ENCODE measurements at places on chromosomes 6 and 20. TPM values are rescaled to one million over a fixed set of nuclear protein-coding genes. Genes with fewer than 3 reads are reported as not detected.

GRCh38 chr20:47125758-47126591 lies 230.5 kb downstream of the ZMYND8 start:
- no peak for DNase-seq

DNA sequence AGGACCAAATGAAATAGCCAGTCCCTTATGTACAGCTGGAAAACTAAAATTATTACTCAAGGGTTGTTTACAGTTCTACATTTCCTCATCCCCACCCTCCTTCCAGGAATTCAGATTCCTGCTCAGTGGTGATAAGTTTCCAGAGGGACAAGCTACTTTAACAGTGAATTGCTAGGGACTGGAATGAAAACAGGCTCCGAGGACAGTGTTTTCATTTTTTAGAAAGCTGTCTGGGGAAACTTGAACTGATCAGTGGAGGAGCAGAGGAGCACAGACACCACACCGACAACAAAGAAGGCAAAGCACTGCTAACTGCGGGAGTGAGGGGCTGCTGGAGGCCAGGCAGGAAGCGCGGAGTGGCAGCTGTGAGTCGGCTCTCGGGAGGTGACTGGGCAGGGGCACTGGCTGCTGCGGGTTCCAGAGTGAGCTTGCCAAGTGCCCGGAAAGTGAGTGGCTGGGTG lies 322.2 kb downstream of the ESR1 start:
- DNase-seq: no peak

- DNase-seq: no peak
Observed at GRCh38 chr20:21182832-21183563, 57.1 kb downstream of the KIZ start.

The FERMT1 gene
- total RNA-seq: 9.8 TPM

The CDSN gene
- 1.5 TPM for total RNA-seq

DNA sequence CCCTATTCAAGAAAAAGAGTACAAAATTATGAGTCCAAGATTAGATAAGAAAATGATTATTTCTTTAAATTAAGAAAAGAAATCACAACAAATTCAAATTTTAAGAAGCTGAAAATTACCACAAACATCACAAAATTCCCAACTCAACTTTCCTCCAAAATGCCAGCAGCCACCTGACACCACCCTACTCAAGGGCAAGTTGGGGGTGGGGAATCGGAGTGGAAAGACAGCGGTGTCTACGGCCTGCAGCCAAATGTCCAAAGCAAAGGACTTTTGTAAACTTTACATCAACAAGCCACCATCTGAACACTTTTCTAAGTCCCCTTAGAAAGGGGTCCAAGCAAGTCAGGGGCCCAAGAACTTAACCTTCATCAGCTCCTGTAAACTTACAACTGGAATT lies 1.6 kb upstream of the EYA2 start:
- DNase-seq: peak; percentile 61

The SNX3 gene
- 123 TPM for total RNA-seq

DNA sequence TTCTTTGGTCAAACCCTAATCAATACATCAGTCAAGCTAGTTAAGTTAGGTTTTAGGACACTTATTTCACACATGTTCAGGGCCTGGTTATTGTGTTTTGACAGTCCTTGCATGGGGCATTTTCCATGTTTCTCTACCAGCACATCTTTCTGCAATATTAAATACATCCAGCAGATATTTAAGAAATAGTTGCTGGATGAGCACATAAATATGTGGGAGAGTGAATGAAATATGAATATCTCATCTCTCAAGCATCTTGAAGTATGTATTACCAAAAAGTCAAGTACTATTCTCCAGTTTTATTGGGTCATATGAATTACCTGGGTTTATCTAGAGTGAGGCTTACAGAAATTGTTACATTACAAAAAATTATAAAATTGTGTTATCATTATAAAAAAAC lies 621.9 kb upstream of the GJE1 start:
- DNase-seq: no peak

DNA sequence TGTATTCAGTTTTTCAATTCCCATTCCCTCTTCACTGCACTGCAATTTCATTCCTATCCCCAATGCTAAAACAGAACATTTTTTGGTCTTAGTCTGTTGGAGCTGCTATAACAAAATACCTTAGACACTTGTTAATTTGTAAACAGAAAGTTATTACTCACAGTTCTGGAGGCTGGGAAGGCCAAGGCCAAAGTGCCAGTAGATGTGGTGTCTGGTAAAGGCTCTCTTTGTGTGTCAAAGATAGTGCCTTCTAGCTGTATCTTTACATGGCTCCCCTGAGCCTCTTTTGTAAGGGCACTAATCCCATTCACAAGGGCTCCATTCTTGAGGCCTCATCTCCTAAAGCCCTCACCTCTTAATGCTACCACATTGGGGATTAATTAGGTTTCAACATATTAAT lies 40.0 kb downstream of the PHIP start:
- no peak for DNase-seq

DNA sequence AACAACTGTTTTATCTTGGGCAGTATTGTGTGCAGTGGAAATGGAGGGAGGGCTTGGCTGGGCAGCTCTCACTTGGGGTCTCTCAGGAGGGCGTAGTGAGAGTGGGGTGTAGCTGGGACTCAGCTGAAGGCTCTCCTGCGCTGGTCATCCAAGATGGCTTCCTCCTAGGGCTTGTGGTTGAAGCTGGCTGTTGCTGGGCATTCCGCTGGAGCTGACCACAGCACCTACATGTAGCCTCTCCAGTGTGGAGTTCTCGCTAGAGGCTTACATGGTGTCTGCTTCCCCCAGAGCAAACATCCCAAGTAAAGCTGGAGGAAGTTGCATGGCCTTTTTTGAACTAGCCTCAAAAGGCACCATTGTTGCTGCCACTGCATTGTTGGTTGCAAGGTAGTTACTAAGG lies 344.1 kb upstream of the MARCKS start:
- DNase-seq: no peak

DNA sequence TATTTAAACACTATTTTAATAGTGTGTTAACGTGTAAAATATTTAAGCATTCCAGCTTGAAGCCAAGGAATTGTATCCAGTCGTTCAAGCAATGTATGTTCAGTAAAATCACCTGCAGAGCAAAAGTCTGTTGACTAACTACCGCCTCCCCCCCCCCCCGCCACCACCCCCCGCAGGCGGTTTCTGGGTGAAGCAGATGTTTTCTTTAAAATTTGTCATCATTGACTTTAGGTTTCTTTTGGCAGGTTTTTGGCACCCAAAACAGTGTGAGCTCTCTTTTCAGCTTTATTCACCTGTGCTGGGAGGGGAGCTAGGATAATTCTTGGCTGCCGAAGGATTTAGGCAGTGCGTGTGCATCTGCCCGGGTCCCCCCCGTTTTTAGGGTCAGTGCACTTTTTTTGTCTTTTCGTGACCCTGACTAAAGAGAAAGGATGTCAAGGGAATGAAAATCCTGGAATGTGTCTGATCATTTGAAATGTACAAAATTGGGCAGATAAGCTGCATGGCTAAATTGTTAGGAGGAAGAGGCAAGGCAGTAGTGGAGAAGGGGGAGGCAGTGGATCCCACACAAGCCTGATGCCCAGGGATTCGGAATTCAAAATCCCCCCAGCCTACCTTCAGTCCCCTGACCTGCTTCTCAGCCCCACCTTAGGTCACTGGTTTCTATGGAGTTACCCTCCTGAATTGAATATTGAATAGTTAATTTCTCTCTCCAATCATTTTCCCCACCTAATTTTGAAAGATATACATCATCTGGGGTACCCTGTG lies 1.1 kb downstream of the EDN1 start:
- DNase-seq: no peak

DNA sequence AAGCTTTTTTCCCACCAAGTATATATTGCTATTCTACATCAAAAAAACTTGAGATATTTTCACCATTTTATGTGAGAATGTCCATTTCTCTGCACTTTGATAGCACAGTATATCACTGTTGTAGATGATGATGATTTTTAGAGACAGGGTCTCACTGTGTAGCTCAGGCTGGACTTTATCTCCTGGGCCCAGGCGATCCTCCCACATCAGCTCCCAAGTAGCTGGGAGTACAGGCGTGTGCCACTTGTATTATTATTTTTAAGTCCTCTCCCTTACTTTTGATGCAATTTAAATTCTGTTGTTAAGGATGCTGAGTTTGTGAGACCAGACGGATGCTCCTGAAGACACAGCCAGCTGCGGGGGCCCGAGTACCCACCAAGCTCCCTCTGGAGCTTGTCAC lies 326.8 kb downstream of the QKI start:
- DNase-seq: no peak

The KCNS1 gene
- total RNA-seq: not detected

DNA sequence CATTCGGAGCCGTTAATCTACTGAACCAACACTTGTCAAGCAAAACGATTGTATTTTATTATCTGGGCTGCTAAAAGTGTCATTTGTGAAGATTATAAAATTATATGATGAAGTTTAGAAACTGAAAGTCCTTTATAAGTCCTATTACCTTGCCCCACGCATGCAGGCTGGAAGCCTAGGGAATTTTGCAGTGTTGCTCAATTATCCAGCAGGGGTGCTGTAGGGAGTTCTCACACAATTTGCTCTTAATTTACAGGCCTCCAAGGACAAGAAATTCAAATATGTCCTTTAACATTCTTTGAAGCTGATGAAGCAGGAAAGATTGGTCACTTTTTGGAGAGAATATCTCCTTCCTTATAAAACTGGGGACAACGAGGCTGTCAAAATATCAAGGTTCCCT lies 368.9 kb downstream of the LMBRD1 start:
- no peak for DNase-seq

DNA sequence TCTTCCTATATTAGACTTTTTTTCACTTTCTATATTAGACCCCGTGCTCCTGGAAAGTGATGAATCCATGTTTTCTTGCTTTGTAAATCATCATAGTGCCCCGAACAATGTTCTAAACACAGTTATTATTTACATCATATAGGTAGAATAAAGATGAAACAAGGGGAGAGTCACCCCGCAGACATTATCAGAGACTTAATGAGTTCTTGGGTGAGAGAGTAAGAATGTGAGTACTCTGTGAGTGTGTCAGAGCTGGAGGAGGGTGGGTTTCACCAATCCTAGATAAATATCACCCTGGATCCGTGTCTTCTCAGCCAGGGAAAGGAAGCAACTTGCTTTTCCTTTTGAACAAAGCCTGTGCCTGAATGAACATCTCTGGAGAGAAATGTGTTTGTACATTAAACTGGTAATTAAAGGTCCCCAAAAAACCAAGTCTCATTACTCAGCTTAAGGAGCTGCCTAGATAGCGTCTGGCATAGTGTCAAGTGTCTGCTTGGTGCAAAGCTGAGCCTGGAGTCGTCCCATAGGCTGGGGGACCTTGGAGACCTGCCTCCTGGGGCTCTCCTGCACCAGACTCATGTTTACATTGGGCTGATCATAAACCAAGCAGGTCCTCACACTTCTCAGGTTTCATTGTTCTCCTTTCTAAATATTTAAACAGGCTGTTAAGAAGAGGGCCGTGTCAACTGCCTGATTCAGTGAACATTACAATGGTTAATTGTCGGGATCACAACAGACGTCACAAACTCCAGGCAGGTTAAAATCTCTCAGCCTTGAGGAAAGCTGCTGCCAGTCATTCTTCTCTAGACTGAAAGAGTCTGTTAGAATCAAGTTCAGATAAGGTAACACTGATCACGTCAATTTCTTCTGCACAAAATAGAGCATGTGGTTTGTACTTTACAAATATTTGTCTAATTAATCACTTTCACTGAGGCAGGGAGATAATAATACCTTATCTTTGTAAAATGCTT lies 179.7 kb upstream of the MYLIP start:
- DNase-seq: no peak

GRCh38 chr6:157232161-157232895 lies 91.0 kb downstream of the TMEM242 start:
- DNase-seq: no peak

The PRL gene
- total RNA-seq: not detected

The KIAA0408 gene
- 4.7 TPM for total RNA-seq

The CAP2 gene
- 9.6 TPM for total RNA-seq

The JPH2 gene
- total RNA-seq: 13.8 TPM

DNA sequence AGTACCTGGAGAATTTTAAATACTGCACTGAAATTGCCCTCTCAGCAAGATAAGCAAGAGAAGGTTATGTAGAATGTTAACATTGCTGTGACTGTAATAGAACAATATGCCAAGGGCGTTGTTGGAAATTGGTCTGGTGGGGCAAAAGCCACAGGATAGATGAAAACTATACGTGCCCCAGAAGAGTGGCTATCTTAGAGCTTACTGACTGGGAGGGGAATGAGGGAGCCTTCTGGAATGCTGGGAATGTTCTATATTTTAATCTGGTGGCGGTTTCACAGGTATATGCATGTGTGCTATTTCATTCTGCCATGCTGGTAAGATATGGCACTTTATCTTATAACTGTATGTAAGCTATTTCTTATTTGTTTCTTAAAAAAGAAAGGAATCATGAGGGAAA lies 35.2 kb upstream of the YWHAB start:
- DNase-seq: no peak

GRCh38 chr6:41583565-41583964 lies 37.4 kb downstream of the FOXP4 start:
- DNase-seq: no peak

The SLC26A8 gene
- not detected for total RNA-seq

GRCh38 chr20:45017857-45018256 lies 51.5 kb downstream of the STK4 start:
- DNase-seq: no peak

The PTK6 gene
- total RNA-seq: 25.8 TPM

The TXLNB gene
- total RNA-seq: 0.49 TPM
